Heart right ventricle (tissue), 16 donors: ENCODE measurements at places on chromosomes 11 and 22. TPM values are rescaled to one million over a fixed set of nuclear protein-coding genes. Genes with fewer than 3 reads are reported as not detected.

GRCh38 chr11:1501421-1502167 is 15.0 kb upstream of the MOB2 start:
- DNase-seq: no peak

OLFML1 gene
- 3.7 TPM for total RNA-seq

- DNase-seq: no peak
These were observed 1.3 kb downstream of the TCN1 start for GRCh38 chr11:59865031-59865430.

- DNase-seq: no peak
These were observed 3.7 kb downstream of the SLC15A3 start for GRCh38 chr11:60948250-60948649.

TMPRSS4 gene
- total RNA-seq: not detected

- no peak for DNase-seq
These were observed 34.4 kb downstream of the MARK2 start for GRCh38 chr11:63873311-63873710.

DNA sequence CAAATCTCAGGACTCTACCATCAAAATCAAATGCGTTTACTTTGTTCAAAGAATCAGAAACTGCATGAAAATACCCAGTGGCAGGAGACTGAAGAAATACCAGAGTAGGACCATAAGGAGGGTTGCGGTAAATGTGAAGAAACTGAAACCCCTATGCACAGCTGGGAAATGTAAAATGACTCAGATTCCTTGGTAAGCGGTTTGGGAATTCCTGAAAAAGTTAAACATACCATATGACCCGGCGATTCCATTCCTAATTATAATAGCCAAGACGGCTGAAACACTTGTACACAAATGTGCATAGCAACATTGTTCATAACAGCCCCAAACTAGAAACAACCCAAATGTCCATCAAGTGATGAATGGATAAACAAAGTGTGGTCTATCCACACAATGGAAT is 114.1 kb upstream of the GRAMD1B start:
- no peak for DNase-seq

RIMBP3B gene
- not detected for total RNA-seq

GRCh38 chr11:65861165-65861505 is 902 bp downstream of the MUS81 start:
- peak; percentile 17 for DNase-seq

TSPAN32 gene
- total RNA-seq: 19.1 TPM

DNA sequence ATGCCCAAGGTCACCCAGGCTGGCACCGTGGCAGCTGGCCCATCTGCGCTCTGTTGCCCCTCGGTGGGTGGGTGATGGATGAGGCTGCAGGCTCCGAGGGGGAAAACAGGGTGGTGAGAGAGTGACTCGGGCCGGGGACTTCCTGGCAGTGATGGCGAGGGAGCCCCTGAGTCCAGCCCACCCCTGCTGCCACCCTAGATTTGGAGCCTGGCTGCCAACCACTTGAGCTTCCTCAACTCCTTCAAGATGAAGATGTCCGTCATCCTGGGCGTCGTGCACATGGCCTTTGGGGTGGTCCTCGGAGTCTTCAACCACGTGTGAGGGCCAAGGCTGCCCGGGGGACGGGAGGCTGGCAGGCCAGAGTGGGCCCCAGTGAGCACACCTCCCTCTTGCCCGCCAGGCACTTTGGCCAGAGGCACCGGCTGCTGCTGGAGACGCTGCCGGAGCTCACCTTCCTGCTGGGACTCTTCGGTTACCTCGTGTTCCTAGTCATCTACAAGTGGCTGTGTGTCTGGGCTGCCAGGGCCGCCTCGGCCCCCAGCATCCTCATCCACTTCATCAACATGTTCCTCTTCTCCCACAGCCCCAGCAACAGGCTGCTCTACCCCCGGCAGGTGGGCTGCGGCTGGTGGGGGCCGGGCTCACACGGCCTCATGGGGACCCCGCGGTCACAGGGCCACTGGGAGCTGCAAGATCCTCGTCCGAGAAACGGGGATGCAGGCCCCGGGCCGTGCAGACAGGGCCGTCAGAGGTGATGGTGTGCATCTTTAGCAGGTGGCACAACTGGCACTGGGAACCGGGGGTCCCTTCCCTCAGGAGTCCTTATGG is 10.1 kb downstream of the TCIRG1 start:
- no peak for DNase-seq

- DNase-seq: no peak
These were observed 3.7 kb upstream of the IGLL1 start for GRCh38 chr22:23583836-23584235.

DNA sequence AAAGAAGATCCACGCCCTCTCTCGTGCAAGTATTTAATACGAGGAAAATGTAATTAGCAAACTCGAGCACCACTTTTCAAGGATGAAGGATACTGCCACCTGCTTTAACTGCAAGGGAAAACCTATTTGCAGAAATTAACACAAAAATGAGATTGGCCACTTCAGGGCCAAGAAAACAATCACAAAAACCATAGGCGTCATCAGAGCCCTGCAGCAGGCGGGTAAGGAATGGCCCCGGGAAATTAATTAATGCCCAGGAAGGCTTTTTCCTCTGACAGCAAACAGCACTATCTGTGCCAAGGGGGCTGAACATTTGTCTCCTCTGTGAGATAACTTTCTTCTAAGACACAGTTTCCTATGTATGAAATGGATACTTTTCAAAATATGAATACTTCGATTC is 255.7 kb downstream of the CTTN start:
- DNase-seq: no peak

DNA sequence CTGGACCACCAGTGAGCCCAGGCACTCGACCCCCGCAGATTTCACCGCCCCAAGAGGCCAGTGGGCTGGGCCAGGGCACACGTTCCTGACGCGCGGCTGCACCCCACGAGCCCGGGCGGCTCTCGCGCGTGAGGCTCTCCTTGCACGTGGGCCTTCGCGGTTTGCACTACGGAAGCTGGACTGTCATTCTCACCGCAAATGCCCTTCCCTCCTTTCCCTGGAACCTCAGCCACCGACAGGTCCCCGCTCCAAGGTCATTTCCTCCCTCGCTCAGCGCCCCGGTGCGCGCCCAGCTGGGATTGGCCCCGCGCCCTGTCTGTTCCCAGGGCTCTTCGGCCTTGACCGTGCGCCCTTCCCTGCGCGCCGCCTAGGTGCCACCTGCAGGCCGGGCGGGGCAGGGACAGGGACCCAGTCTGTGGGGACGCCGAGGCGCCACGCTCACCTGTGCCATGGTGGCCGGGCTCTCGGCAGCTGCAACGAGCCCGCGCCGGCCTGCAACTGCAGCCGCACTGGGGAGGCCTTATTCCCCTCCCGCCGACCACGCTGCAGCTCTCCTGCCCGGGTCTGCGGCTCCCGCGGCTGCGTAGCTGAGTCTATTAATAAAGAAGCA is 2.1 kb upstream of the CPT1A start:
- DNase-seq: peak; percentile 80

OSBPL5 gene
- 18.2 TPM for total RNA-seq

GRCh38 chr22:39090426-39091064 is 6.5 kb upstream of the APOBEC3H start:
- no peak for DNase-seq

DNA sequence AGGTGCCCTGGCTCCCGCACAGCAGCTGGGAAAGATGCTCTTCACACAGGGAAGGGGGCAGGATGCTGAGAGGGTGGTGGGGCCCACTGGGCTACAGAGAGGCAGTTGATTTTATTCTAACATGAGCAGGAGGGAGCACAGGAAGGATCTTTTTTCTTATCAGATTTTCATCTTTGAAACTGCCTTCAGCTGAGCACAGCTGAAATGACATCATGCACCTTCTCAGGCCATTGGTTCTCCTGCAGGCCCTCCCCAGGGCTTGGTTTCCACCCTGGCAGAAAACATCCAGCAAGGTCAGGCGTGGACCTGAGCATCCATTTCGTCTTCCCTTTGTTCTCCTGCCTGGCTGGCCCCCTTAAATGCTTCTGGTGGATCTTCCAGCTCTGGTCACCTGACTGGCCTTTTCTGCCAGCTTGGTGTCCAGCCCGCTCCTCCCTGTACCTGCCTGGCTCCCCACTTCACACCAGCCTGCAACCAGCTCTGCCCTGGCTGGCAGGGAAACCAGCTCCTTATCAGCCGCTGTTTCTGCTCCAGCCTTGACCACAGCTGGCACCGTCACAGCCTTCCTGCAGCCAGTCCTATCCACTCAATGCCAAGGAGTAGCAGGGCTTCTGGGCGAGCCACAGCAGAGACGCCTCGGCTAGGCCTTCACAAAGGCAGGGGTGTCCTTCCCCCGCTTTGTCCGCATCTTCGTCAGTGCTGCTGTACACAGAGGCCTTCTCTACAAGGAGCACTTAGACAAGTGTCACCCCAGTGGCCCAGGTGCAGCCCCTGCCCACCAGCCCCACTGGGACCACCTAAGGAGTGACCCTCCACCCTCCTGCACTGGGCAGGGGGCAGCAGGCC is 36.5 kb downstream of the TOM1 start:
- DNase-seq: peak; percentile 70

GRCh38 chr11:76169473-76169896 is 36.8 kb downstream of the WNT11 start:
- DNase-seq: no peak

GRCh38 chr11:17012712-17013547 is 1.3 kb downstream of the PLEKHA7 start:
- peak; percentile 50 for DNase-seq

DNA sequence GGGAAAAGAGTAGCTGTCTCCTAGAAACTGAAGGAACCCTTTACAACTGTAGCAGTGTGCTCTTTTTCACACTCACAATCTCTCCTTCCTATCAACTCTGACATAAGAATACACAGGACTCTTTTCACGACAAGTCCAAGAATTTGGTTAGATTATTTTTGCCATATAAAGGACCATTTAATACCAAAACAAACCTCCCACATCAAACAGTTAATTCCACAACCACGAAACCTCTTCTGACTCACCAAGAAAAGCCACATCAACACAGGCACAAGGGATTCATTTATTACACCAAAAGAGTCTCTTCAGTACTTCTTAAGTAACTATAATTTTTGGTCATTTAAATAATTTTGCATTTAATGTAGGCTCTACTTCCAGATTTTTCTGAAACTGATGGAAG is 222.6 kb upstream of the PITPNB start:
- no peak for DNase-seq

DNA sequence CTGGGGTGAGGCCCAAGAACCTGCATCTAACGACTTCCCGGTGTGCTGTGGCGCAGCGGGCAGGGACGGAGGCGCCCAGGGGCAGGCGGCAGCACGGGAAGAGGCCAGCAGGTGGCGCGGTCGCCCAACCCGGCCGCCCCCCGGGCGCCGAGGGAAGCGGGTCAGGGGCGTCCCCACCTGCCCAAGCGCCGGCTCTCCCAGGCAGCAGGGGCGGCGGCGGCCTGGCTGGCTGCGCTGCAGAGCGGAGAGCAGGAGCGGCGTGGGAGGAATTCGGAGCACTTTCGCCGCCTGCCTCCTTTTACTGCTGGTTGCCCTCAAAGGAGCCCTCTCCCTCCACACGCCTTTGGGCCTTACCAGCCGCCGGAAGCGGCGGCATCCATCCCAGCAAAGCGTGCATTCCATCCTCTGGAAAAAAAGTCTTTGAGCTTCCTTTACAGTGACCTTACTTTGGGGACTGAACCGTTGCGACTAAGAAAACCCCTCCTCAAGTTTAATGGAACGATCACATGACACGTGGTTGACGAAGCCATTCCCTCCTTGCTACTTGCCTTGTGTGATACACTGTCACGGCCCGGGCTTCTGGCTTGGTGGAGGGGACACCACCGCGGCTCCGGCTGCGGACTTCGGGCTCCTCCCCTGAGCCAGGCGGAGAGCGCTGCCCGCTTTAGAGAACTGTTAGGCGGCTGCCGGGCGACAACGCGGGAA is 106.8 kb upstream of the CLMP start:
- DNase-seq: peak; percentile 39

- no peak for DNase-seq
These were observed 5.9 kb downstream of the MARK2 start for GRCh38 chr11:63844836-63845235.

DNA sequence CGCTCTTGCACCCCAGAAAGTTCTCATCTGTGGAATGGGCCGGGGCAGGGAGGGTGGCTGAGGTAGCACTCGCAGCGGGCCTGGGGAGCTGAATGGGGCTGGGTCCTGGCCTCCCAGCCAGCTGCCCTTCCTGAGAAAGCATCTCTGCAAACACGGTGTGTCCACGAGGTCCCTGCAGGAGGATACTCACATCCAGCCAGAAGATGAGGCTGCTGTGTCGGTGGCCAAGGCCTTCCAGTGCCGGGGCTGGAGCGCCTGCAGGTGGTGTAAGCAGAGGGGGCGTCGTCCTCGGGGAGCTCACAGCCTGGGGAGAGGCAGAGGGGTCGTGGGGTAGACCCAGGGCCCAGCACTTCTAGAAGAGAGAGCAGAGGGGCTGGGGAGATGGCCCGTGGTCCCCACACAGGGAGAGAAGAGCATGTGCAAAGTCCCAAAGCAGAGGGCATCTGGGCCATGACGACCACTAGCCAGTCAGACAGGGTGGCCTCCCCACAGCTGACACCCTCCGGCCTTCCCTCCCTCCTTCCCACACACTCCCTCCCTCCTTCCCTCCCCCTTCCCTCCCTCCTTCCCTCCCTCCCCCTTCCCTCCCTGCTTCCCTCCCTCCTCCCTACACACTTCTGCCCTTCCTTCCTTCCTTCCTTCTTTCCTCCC is 97.9 kb downstream of the WNT7B start:
- DNase-seq: no peak

FAT3 gene
- total RNA-seq: 0.02 TPM

LDLRAD3 gene
- total RNA-seq: 5.1 TPM

GRCh38 chr11:34655335-34656008 is 34.6 kb downstream of the EHF start:
- no peak for DNase-seq

GRCh38 chr11:66857234-66857926 is 516 bp downstream of the LRFN4 start:
- DNase-seq: no peak

DNA sequence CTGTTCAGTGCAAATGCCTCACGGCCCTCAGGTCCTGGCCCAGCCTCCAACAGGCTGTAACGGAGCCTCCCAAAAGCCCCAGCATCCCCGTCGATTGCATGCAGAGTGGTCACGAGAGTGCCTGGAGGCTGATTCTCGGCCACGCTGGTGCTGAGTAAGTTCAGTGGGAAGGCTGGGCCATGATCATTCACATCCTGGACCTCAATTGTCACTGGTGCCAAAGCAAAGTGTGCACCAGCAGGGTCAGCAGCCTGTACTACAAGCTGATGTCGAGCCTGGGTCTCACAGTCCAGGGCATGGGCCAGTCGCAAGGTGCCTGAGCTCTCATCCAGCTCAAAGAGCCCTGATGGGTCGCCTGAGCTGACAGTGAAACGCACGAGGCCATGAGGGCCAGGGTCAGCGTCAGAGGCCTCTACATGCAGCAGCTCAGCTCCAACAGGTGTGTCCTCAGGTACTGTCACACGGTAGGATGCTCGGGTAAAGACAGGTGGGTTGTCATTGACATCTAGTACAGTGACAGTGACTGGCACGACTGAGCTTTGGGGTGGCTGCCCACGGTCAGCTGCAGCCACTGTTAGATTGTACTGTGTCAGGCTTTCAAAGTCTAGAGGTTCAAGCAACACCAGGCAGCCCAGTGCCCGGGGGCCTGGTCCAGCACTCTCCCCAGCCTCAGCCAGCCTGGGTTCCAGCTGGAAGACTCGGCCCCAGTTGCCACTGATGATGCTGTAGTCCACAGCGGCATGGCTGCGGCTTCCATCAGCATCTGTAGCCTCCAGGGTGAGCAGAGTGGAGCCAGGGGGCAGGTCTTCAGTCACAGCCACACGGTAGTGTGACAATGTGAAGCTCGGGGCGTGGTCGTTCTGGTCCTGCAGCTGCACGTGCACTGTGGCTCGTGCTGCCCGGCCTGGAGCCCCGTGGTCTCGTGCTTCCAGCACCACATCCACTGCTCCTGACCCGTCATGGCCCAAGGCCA is 4.5 kb upstream of the TPP1 start:
- no peak for DNase-seq
